Fibroblast of the conjunctiva (primary cell): ENCODE measurements at places on chromosomes 7 and 10.

- DNase-seq, result no peak
These were observed 6.9 kb downstream of the NOLC1 start for GRCh38 chr10:102159051-102159597.

GRCh38 chr7:80681272-80681885 lies 42.9 kb downstream of the CD36 start:
- peak; percentile 14 for DNase-seq

GRCh38 chr10:36612436-36612835 lies 513.0 kb upstream of the ANKRD30A start:
- DNase-seq, result no peak

DNA sequence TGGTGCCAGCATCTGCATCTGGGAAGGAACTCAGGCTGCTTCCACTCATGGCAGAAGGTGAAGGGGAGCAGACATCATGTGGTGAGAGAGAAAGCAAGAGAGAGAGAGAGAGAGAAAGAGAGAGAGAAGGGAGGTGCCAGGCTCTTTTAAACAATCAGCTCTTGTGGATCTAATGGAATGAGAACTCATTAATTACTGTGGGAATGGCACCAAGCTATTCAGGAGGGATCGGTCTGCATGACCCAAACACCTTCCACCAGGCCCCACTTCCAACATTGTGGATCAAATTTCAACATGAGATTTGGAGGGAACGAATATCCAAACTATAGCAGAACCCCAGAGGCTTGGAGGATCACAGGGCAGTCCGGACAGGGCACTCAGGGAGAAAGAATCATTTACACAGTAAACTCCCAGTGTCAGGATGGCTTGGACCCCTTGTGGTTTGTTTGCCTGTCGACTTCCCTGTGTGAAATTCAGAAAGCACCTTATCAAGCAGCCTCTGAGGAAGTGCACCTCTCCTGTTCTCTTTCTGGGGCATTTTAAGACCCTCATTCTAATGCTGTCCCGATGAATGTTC lies 308.5 kb downstream of the REEP3 start:
- no peak for DNase-seq

DNA sequence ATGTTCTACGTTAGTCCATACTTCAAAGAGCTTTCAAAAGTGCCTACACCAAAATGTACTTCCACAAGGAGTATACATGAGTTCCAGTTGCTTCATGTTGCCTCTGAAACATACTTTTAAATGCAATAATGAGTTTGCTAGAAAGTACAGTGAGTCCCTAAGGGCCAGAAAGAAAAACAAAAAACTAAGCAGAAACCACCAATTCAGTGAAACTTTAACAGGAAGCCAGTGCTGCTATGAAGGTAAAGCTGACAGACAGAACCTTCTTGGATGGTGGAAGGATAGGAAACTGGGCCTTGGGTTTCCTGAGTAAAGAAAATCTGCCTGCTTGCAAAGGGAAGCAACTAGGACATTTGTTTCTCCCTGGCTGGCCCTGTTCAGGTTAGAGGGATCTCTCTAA lies 104.2 kb downstream of the CTTNBP2 start:
- no peak for DNase-seq

- DNase-seq, result no peak
These were observed 147.0 kb upstream of the CELF2 start for GRCh38 chr10:10870523-10871241.

DNA sequence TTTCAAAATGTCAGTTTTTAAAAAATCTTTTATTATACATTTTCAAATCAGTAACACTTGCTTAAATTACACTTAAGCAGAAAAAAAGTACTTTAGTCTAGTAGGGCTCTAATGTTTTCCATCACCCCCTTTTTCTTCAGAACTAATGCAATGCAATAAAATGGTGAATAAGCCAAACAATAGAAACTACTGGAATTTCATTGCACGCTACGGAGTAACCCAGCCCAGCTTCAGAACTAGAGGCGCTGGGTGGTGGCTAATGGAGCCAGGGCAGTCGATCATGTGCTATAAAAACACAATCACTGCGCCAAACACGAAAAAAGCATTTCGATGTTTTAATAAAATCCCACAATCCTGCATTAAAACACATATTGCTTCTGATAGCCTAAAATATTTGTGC lies 59.9 kb upstream of the ODAD2 start:
- no peak for DNase-seq

- DNase-seq, result no peak
These were observed 9.1 kb upstream of the ZNF316 start for GRCh38 chr7:6628045-6628444.
